ENCODE measurements at places on chromosomes 7 and 10.

DNA sequence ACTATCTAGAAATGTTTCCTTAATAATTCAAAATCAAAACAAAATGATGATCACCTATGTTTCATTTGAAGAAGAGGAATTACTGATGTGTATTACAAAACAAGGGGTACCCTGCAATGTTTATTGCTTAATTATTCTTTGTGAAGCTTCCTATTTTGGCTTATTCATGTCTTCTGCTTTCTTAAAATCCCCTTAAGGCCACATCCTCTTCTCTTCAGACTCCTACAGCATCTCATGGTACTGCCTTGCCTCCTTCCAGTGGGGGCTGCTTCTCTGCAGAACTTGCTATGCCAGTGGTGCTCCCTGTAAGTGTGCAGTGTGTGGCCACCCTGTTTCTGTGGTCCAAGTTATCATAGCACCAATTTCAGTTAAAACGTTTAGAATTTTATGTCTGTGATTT lies 35.0 kb downstream of the CCDC146 start:
- no peak for DNase-seq

DNA sequence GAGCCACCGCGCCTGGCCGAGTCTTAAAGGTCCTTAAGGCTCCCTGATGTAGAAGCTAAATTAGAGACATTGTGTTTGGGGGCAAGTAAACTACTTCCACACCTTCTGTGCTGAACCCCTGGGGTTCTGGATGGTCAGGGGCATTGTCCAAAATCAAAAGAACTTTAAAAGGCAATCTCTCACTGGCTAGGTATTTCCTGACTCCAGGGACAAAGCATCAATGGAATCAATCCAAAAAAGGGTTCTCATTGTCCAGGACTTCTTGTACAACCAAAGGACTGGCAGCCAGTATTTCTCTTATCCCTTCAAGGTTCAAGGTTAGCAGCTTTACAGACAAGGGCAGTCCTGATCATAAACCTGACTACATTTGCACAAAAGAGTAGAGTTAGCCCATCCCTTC lies 24.0 kb downstream of the SRPK2 start:
- no peak for DNase-seq

DNA sequence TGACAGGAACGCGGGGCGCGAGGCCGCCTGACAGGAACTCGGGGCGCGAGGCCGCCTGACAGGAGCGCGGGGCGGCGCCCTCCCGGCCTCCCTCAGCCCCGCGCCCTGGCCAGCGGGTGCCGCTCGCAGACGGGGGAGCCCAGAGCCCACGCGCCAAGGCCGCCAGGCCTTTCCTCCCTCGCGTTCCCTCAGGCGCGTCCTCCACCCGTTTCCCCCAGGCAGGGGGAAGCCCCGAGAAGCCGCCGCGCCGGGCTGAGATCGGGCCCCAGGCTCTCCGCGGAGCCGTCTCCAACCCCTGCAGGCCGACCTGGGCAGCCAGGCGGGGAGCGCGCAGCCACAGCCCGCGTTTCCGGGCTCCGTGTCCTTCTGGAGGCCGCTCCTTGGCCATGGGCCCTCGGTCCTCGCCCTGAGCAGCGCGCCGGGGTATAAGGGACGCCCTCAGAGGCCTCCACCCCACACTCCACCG lies 17.7 kb downstream of the PTPRN2 start:
- no peak for DNase-seq

- no peak for DNase-seq
These were observed 87.1 kb downstream of the AASS start for GRCh38 chr7:122056977-122057376.

DNA sequence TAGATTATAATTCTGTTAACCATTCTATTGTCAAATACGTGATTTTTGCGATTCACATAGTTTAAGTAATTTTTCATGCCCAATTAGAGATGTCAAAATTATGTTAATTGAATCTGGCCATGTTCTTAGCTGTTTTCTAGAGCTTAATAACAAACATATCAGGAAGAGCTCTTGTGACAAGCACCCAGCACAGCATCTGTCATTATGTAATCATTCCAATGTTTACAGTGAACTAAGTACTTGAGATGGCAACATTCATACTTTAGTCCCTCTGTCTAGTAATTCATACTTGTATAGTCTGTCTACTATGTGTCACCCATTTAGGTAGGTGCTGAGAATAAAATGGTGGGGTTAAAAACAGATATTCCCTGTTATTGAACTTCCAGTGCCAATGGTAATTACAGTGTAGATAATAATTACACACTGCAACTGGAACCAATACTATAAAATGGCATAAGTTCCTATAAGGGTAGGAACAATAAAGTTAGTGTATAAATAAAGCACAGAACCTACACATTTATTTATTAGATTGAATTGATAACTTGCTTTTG lies 55.2 kb downstream of the ZEB1 start:
- no peak for DNase-seq

Measured in stimulated activated CD4-positive, alpha-beta T cell treated with anti-CD3 and anti-CD28 coated beads, TNF-alpha, amount 100 ng/mL, for 48 hours (primary cell).